ENCODE measurements at places on chromosomes 5 and 9.

- no peak for DNase-seq
Observed at GRCh38 chr5:91401175-91401574, 18.1 kb upstream of the ARRDC3 start.

- DNase-seq = no peak
Observed at GRCh38 chr9:69986970-69987369, 56.7 kb upstream of the MAMDC2 start.

GRCh38 chr5:119943148-119943547 is 313.8 kb downstream of the FAM170A start:
- no peak for DNase-seq

DNA sequence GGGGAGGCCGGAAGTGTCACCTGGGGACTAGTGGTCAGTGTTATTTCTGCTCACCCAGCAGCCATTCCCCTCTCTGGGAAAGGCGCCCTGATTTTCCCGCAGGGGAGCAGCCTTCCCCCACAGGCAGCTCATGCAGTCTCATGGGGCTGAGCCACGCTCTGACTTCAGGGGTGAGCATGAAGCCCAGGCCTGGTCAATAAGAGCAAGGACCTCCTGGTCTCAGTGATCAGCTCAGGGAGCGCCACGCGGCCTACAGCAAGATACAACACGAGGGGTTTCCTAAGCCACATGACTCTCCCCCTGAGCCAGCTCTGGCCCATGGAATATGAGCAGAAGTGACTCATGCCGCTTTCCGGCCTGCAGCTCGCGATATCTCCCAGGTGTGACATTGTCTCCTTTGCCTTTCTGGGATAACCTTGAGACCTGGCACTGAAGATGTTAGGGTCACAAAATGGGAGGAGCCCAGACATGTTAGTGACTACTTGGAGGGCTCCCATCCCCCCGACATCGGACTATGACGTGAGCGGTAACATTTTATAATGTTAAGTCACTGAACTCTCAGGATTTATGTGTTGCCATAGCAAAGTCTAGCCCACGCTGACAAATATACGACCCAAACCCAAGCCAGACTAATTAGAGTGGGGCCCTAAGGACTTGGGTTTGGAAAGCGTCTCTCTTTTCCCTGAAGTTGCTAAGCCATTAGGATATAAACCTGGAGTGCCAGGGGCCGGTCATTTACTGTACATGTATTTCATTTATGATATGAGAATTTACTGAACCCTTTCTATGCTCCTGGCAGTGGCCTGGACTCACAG is 46.5 kb upstream of the GFPT2 start:
- no peak for DNase-seq

- DNase-seq = no peak
Observed at GRCh38 chr5:150653145-150653761, 7.8 kb upstream of the MYOZ3 start.

GRCh38 chr5:65863747-65864146 is 62.6 kb upstream of the ERBIN start:
- DNase-seq = no peak

DNA sequence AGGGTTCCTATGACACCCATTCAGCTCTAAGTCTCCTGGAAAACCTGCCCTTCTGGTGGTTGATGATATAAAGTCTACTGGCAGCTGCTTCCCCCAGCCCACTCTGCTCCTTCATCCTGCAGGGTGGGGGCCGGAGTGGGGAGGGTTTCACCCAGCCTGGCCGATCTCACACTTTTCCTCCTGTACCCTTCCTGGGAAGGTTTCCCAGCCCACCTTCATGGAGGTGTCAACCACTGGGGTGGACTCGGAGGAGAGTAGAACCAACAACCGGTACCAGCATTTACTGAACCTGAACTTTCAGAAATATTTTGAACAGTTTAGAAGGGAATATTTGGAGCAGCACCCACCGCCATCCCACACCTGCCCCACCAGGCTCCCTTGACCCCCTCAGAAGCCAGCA is 30.4 kb downstream of the ROR2 start:
- no peak for DNase-seq

DNA sequence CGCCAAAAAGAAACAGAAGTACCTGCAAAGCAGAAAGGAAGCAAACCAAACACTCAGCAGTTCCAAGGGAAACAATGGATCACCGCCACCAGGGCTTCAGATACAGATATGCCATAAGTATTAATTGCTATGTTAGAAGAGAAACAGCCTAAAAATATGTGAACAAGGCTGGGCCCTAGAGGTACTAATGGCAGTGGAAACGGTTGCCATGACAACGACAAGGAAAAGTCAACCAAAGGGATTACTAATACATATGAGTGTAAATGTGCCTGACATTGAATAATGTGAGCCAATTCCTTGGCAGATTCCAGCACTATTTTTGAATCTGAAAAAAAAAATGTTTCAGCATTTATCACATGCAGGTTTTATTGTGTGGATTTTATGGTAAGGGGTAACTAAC is 75.0 kb downstream of the CAVIN4 start:
- DNase-seq = no peak

GRCh38 chr5:16690243-16690852 is 73.6 kb upstream of the RETREG1 start:
- peak; percentile 52 for DNase-seq
